Type B pancreatic cell (in vitro differentiated cells): ENCODE measurements at places on chromosomes 11 and 22.

GRCh38 chr22:31474743-31475142 lies 14.9 kb downstream of the EIF4ENIF1 start:
- DNase-seq = no peak

DNA sequence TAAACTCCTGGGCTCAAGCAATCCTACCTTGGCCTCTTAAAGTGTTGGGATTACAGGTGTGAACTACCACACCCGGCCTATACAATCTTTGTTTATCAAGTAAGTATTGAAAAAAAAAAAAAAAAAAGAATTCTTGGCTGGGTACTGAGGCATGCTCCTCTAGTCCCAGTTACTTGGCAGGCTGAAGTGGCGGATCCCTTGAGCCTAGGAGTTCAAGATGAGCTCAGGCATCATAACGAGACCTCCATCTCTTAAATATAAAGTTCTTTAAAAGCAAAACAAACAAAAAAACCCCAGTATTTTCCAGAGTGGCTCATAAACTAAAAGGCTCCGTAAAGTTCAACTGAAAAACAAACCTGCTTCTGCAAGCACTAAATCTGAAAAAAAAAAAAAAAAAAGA lies 50.3 kb upstream of the GAB2 start:
- DNase-seq = no peak

DNA sequence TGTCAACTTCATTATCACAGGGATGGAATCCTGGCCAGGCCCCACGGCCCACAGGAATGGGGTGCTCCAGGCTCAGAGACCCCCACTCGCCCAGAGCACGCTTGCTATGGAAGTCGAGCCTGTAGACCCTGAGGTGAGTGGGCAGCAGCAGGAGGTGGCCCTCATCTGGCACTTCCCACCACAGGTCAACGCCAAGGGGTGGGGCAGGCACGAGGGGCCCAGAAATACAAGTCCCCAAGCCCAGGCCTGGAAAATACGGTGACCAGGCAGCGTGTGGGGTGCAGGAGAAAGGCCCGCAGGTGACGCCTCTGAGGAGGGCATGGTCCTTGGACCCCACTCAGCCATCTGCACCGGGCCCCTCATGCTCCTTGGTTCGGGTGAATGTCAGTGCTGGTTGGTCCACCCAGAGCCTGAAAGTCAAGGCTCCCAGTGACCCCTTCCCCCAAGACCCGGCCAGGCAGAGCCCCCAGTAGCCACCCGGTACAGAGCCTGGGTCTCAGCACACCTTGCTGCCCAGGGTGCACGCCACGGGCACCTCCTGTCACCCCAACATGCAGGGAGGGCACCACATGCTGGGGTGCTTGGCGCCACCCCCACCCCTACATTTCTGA lies 2.4 kb downstream of the MOB2 start:
- no peak for DNase-seq

GRCh38 chr11:1953489-1954266 lies 6.5 kb downstream of the MRPL23 start:
- no peak for DNase-seq

DNA sequence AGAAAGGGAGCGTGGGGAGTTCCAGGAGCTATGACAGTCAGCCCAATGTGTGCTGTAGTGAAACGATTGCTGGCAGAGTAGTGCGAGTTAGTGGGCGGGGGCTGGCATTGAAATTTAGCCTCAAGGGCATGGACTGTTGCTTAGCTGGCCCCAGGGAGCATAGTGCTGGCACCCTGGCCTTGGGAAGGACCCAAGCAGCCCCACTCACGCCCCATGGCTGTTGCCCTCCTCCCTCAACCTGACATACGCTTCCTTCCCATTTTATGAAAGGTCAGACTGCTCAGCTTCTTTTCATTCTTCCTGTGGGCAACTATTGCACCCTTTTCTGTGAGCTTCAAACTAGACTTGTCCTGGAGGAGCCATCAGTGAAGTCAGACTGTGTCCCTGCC lies 52.0 kb upstream of the SUSD2 start:
- DNase-seq = no peak

- no peak for DNase-seq
Measured at GRCh38 chr11:64344787-64345186, 4.8 kb downstream of the CCDC88B start.

GRCh38 chr22:27641049-27641795 lies 160.3 kb downstream of the MN1 start:
- DNase-seq = no peak

DNA sequence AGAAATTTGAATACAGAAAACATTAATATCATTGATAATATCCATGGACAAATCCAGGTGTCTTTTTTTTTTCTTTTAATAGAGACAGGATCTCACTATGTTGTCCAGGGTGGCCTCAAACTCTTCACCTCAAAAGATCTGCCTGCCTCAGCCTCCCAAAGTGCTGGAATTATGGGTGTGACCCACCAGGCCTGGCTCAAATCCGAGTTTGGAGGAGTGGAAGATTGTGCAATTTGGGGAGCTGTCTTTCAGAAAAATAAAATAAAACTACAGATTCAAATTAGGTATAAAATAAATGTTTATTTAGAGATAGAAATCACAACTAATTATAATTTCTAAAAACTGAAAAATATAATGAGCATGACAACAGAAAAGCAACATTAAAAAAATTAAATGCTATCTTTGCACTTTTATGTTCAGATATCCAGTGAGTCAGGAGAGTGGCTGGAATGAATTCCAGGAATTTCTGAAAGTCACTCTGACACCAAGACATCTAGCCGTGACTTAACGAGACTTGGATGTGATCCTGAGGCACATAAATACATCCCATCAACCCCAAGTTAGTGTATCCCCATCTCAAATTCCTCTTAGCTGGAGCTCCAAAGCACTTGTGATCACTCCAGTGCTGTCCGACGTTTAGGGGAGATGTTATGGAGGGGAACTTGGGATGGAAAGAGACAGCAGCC lies 128.6 kb upstream of the THY1 start:
- DNase-seq = no peak

- DNase-seq = no peak
Measured at GRCh38 chr11:64933935-64934681, 1.6 kb downstream of the GPHA2 start.

- no peak for DNase-seq
Measured at GRCh38 chr11:134784046-134784445, 372.0 kb upstream of the B3GAT1 start.

- no peak for DNase-seq
Measured at GRCh38 chr22:42500836-42501179, 18.8 kb downstream of the RRP7A start.

GRCh38 chr11:132784441-132784840 lies 747.9 kb downstream of the OPCML start:
- no peak for DNase-seq

GRCh38 chr22:48858121-48858520 lies 969.6 kb downstream of the BRD1 start:
- peak; percentile 40 for DNase-seq

DNA sequence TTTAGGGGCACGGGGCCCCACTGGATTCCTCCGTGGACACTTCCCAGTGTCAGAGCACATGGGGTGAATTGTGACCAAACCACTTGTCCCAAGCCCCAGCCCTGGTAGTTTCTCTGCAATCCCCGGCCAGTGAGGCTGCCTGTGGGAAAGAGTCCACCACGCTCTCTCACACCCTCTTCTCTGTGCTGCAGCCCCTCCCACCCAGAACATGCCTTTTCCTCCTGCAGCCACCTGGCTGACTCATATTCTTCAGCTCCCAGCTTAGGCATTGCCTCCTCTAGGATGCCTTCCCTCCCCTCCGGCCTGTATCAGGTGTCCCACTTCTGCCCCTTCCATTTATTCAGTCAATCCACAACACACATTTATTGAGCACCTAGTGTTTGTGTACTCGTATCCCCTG lies 5.4 kb upstream of the RPS6KB2 start:
- no peak for DNase-seq

- DNase-seq = no peak
Measured at GRCh38 chr22:50339945-50340879, 2.9 kb upstream of the PPP6R2 start.

DNA sequence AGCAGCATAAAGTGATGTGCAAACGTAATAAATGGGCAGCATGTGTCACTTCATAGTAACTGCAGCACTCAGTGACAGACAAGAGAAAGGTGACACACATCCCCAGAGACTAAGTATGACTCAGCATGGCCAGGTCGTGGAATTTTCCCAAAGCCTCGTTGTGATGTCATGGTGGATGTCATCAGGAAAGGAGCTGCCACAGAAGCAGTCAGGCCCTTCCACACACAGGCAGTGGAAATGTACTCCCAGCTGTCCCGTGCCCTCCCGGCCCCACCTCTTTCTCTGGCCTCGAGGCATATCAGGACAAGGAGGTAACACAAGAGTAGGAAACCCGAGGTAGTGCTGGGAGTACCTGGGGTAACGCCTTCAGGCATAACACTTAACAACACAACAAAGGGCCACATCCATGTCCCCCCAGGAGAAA lies 8.1 kb downstream of the PC start:
- no peak for DNase-seq

DNA sequence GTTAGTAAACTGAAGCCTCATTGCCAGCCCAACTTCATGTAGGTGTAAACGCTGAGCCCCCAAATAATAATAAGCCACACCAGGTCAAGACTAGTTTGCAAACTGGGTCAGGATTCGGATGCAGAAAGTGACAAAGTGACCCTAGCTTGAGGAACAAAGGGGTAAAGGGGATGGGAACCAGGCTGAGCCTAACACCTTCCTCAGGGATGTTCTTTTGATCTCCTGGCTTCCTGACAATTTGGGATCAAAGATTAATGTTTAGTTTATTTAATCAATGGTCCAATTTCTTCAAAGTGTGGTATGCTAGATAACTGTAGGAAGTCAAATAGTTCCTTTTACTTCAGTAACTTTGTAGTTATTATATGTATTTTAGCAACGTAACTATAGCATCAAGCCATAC lies 9.9 kb downstream of the GLYATL1 start:
- DNase-seq = no peak

GRCh38 chr22:20729194-20729593 lies 44.7 kb upstream of the SERPIND1 start:
- no peak for DNase-seq

- DNase-seq = no peak
Measured at GRCh38 chr11:118612378-118612777, 5.0 kb downstream of the PHLDB1 start.

- DNase-seq = no peak
Measured at GRCh38 chr11:113173126-113173525, 141.3 kb upstream of the TTC12 start.

- DNase-seq = no peak
Measured at GRCh38 chr11:70205766-70206165, 2.7 kb downstream of the FADD start.

GRCh38 chr11:87397011-87397865 lies 359.5 kb downstream of the TMEM135 start:
- no peak for DNase-seq

DNA sequence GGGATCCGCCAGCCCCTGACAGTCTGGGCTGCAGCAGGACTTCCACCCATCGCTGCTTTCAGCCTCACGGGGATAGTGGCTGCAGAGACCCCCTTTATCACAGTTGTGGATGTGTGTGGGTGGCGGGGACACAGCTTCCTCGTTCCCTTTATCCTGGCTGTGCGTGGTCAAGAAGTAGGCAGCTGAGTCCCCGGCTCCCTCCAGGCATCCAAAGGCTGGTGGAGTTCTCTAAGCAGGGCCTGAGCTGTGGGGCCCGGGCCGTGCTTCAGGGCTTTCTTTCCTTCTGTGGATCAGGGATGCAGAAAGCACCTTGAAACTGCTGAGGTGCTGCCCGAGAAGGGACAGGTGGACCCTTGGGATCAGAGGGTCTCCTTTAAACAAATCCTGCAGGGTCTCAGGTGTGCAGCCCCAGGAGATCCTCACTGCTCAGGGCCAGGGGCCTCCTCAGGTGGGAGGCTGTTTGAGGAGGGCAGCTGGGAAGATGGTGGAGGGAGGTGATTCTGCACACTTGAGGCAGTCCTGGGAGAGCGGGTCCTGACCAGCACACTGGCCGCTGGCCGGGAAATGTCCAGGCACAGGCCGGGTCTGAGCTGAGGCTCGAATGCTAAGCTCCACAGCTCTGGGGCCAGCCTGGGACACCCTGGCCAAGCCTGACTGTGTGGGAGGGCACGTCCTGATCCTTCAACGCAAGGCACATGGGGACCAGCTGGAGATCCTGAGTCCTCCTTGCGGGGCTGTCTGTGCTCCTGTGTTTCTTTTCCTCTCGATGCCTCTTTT lies 1024.3 kb downstream of the BRD1 start:
- no peak for DNase-seq

GRCh38 chr11:122319691-122320620 lies 203.9 kb upstream of the BLID start:
- no peak for DNase-seq

DNA sequence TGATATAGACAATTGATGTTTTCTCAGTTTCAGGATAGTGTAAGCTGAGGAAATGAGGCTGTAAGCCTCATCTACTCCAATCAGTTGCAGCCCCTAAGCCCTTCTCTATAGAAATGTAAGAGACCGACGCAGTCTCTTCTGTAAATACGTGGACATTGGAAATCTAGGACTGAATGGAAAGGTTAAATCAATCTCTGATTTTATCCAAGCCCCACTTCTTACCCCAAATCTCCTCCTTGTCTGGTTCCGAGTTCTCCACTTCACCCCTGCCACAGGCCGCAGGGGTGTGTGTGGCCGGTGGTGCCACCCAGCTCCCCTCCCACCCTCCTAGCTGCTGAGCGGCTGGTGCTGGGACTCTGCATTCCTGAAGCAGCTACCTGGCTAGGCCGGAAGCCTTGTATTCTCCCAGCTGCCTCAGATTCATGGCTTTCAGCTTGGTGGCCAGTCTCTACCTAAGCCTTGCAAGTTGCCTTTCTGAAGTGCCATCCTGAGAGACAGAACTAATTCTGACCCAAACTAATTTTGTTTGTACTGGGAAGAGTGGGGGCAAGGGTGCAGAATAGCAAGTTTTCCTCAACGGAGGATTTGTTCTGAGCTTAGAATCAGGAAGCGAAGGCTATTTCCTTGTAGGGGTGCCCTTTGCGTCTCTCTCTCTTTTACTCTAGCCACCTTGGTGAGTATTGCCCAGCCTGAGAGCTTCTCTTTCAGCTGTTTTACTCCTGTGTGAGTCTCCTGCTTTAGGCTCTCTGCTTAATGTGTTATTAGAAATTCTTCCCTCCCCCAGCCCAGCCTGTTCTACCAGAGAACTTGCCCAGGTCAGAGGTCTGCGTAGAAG lies 749 bp downstream of the VWA5A start:
- DNase-seq = no peak

DNA sequence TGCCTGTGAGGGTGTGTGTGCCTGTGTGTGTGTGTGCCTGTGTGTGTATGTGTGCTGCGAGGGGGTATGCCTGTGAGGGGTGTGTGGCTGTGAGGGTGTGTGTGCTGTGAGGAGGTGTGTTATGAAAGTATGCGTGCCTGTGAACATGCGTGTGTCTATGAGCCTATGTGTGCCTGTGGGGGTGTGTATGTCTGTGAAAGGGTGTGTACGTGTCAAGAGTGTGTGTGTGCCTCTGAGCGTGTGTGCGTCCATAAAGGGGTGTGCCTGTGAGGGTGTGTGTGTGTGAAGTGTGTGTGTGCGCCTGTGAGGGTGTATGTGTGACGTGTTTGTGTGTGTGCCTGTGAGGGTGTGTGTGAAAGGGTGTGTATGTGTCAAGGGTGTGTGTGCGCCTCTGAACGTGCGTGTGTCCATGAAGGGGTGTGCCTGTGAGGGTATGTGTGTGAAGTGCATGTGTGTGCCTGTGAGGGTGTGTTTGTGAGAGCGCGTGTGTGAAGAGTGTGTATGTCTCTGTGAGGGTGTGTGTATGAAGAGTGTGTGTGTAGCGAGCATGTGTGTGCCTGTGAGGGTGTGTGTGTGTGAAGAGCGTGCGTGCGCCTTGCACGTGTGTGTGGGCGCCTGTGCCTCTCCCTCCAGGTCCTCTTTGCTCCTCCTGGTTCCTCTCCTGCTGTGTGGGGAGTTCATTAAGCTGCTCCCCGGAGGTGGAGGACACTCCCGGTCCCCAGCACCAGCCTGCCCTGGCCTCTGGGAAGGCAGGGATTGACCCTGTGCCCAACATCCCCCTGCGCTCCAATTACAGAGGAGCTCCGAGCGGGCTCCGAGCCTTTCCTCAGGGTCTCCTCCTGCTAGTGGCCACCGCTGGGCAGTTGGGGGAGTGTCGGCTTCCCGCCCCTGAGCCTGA lies 53.3 kb downstream of the CACNA1I start:
- DNase-seq = no peak
